ENCODE measurements at places on chromosomes 2 and 18. TPM values are rescaled to one million over a fixed set of nuclear protein-coding genes. Genes with fewer than 3 reads are reported as not detected.

DNA sequence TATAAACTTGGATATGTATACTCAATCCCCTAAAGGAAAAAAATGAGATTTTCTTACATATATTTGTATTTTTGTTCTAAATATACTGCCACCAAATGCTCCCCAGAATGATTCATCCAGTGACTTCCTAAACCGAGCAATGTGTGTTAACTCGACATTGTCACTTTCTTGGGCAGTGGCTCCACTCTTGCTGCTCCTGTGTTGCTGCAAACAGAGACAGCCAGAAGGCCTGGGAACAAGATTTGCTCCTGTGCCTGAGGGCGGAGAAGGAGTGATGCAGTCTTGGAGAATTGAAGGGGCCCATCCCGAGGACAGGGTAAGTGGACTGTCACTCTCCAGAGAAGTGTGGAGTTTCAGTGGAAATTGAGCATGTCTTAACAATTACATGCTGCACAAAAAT lies 32.7 kb downstream of the DSG4 start:
- H3K27me3 ChIP-seq, result no peaks in the 10 kb centered on the region
- no peak overlapping the region for H3K4me3 ChIP-seq
- no peak for DNase-seq
- H3K4me1 ChIP-seq, result no peaks in the 10 kb centered on the region
- H3K27ac ChIP-seq, result no peak overlapping the region

Gene C2orf66
- total RNA-seq, result not detected

GRCh38 chr2:182740701-182741100 lies 24.6 kb downstream of the DNAJC10 start:
- no peak overlapping the region for H3K4me3 ChIP-seq
- H3K27ac ChIP-seq, result no peak overlapping the region
- no peak for DNase-seq
- H3K4me1 ChIP-seq, result no peaks in the 10 kb centered on the region
- H3K36me3 ChIP-seq, result peaks cover 77% of the 10 kb centered on the region
- no peaks in the 10 kb centered on the region for H3K27me3 ChIP-seq

Gene AGXT
- total RNA-seq, result not detected

GRCh38 chr2:15771124-15771523 lies 169.2 kb upstream of the MYCN start:
- no peak overlapping the region for H3K4me3 ChIP-seq
- no peak for DNase-seq
- no peaks in the 10 kb centered on the region for H3K27me3 ChIP-seq
- no peaks in the 10 kb centered on the region for H3K4me1 ChIP-seq
- H3K36me3 ChIP-seq, result no peaks in the 10 kb centered on the region
- H3K27ac ChIP-seq, result no peak overlapping the region

- no peak for DNase-seq
- no peak overlapping the region for H3K4me3 ChIP-seq
- no peaks in the 10 kb centered on the region for H3K27me3 ChIP-seq
- H3K4me1 ChIP-seq, result no peaks in the 10 kb centered on the region
- no peak overlapping the region for H3K27ac ChIP-seq
Observed at GRCh38 chr2:201223089-201224073, 37.0 kb upstream of the CASP8 start.

Gene NAB1
- 63.2 TPM for total RNA-seq

DNA sequence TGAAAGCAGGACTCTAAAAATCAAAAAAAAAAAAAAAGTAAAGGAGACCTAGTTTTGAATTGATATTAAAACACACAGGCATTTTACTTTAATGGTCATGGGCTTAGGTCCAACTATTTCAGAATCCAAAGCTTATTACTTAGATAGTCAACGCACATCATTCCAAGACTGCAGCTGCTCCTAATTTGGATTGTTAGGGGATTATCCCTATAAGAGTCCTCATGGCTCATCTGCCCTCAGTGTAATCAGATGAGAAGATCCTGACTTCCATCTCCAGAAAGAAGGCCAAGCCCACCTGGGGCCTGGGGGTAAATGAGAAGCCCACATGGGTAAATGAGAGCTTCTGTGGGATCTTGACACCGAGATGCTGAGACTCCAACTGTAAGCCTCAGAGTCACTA lies 424.2 kb downstream of the NRXN1 start:
- no peaks in the 10 kb centered on the region for H3K4me1 ChIP-seq
- DNase-seq, result no peak
- H3K27me3 ChIP-seq, result no peaks in the 10 kb centered on the region
- no peak overlapping the region for H3K4me3 ChIP-seq
- H3K36me3 ChIP-seq, result no peaks in the 10 kb centered on the region
- H3K27ac ChIP-seq, result no peak overlapping the region

- no peak overlapping the region for H3K4me3 ChIP-seq
- H3K27me3 ChIP-seq, result no peaks in the 10 kb centered on the region
- peak overlapping the region; percentile 81 for H3K27ac ChIP-seq
- H3K4me1 ChIP-seq, result peaks cover 15% of the 10 kb centered on the region
- peaks cover 51% of the 10 kb centered on the region for H3K36me3 ChIP-seq
Observed at GRCh38 chr2:36484454-36484853, 113.5 kb downstream of the FEZ2 start.

DNA sequence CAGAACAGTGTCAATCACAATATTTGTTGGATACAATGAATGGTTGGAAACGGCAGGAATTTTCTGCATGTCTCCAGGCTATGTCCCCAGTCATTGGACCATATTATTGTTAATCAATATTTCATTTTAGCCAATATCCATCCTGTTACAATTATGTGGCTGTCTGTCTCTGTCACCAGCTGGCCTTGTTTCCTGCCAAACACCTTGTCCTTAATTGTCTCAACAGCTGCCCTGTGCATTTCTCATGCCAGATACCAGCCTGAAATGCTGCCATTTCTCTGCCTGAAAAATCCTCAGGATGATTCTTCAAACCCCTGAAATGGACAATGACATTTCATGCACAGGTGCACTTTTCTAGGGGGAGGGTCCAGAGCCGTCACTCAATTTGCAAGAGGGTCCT lies 170.6 kb downstream of the ALPK2 start:
- no peaks in the 10 kb centered on the region for H3K4me1 ChIP-seq
- DNase-seq, result no peak
- H3K27ac ChIP-seq, result no peak overlapping the region
- no peak overlapping the region for H3K4me3 ChIP-seq

Gene COBLL1
- 13.3 TPM for total RNA-seq

Gene EPB41L3
- total RNA-seq, result 90.9 TPM

- no peak for DNase-seq
- H3K4me1 ChIP-seq, result no peaks in the 10 kb centered on the region
Observed at GRCh38 chr2:234044157-234044556, 6.3 kb upstream of the SPP2 start.

DNA sequence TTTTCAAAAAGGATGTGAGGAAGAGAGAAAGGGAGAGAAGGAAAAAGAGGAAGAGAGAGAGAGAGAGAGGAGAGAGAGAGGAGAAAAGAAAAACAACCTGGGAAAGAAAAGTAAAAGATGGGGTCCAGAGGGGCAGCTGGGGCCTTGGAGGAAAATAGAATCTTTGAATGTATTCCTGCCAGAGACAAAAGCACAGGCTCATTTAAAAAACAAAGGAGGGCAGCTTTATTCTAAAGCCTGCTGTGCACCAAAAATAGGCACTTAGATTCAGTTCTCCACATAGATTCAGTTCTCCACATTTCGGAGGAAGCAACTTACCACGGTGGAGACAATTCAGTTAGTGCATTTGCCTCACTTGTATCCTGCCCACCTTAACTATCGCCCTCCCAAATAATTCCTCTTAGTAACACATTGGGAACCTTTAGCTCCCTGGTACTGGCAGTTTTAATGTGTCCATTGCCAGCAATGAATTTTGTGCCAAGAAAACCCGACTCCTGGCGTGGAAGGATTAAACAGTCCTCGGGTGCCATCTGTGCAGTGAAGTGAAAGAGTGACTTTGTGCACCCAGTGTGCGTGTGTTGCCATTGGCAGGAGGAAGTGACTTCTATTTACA lies 71.3 kb downstream of the DPP4 start:
- no peaks in the 10 kb centered on the region for H3K4me1 ChIP-seq
- no peak overlapping the region for H3K27ac ChIP-seq
- no peaks in the 10 kb centered on the region for H3K27me3 ChIP-seq

Data from ascending aorta (tissue), 2 donors.